Stimulated activated CD8-positive, alpha-beta memory T cell treated with anti-CD3 and anti-CD28 coated beads, Interleukin-4, amount 100 ng/mL, for 4 hours (primary cell): ENCODE measurements at places on chromosomes 6 and 20.

DNA sequence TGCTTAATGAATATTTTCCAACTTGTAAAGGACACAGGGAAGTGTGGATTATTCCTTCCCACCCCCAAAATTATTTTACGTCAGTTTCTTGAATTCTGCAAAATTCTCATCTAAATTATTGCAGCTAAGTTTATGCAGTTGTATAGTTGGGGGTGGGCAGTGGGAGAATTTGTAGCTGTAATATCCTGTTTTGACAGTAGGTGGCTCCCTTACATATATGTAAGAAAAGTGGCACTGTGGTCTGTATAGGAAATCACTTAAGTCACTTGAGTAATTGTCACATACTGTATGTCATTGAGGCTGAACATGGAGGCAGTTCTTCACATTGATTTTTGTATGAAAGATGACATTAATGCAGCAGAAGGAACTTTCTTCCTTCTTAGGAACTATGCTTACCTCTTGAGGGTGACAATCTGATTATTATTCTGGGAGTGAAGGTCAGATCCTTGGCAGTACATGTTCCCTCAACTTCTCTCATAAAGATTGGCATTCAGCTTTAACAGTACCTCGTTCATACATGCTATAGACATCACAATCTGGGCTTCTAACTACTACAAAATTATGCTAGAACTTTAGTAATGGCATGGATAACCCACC is 14.6 kb upstream of the CFAP206 start:
- no peak for DNase-seq

- no peak for DNase-seq
These were observed 75.7 kb downstream of the SYNDIG1 start for GRCh38 chr20:24545168-24545567.

- DNase-seq: no peak
These were observed 28.9 kb upstream of the CD83 start for GRCh38 chr6:14088600-14089192.

DNA sequence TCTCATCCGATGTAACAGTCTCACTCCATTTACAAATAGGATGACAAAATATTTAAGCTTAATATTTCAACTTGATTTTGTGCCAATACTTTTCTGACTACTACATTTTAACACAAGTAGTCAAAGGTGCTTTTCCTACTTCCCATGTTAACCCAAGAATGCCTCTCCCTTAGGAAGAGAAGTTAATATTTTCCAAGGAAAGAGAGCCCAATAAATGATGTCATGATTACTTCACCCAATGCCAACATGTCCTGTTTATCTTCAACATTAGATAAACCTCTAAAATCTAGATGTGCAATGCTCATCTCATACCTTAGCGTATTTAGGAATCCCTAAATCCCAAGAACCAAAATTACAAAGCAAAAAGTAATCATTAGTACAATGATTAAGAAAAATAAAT is 156.7 kb upstream of the TENT5A start:
- no peak for DNase-seq

DNA sequence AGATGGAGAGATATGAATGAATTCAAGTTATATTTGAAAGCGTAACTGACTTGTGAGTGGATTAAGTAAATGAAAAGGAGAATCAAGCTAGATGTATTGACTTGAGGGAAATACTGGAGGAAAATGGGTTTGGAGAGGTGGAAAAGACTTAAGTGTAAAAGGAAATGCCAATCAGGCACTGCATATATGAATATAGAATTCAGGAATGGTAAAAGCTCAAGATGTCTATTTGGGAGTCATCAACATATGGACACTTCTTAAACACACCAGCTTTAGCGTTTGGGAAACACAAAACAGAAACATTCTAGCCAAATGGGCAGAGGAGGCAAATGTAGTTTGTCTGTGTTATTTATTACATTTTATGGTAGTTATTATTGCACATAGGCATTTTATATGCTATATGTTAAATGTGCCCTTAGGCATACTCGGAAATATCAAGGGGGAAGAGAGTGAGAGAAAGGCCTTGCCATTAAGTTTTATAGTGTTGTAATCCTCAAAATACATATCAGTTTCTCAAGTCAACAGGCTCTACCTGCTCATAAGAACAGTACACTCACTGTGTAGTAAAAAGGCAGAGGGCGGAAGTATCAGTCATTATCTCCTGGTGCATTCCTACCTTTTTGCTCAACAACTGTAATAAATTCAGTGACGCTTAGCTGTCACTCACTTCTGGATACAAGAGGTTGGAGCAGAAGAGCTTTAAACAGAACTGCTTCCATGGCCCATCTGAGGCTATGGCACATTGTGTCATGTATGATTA is 33.7 kb upstream of the ME1 start:
- DNase-seq: no peak

- no peak for DNase-seq
These were observed 276.3 kb downstream of the PAX1 start for GRCh38 chr20:21981597-21982344.

DNA sequence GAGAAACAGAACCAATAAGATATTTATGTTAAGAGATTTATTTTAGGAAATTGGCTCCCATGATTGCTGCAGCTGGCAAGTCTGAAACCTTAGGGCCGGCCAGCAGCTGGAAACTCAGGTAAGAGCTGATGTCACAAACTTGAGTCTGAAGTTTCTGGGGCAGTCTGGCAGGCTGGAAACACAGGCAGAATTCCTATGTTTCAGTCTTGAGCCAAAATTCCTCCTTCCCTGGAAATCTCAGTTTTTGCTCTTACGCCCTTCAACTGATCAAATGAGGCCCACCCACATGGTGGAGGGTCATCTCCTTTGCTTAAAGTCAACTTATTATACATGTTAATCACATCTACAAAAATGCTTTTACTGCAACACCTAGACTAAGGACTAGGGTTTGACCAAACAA is 184.1 kb downstream of the SOD2 start:
- DNase-seq: no peak
